ENCODE measurements at places on chromosomes 1 and 21. TPM values are rescaled to one million over a fixed set of nuclear protein-coding genes. Genes with fewer than 3 reads are reported as not detected.

Gene DIO1
- not detected for total RNA-seq

Gene GUCA2B
- not detected for total RNA-seq

Gene CFAP74
- not detected for total RNA-seq

Gene ARID4B
- total RNA-seq, result 55.3 TPM

GRCh38 chr21:28937737-28938136, 54.9 kb downstream of the LTN1 start:
- no peak for DNase-seq

- no peak for DNase-seq
Measured at GRCh38 chr1:210722410-210723081, 393.8 kb downstream of the HHAT start.

DNA sequence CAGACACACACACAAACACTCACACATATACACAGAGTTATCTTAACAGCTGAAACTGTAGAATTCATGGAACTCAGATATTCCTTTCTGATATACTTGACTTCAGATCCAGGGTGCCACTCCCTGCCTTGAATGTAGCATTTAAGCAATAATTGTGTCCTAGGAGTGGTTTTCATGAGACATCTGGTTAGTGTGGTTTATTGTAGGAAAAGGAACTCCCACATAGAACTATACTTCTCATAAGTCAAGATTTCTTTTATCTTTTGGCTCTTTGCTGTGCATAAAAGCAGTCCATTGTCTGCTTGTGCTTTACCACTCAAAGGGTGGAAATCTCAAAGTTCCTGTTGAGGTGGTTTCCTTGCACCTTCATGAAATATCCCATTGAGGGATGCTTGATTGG, 272.6 kb upstream of the SGIP1 start:
- no peak for DNase-seq

GRCh38 chr1:65214340-65215027, 66.5 kb downstream of the AK4 start:
- DNase-seq, result no peak

DNA sequence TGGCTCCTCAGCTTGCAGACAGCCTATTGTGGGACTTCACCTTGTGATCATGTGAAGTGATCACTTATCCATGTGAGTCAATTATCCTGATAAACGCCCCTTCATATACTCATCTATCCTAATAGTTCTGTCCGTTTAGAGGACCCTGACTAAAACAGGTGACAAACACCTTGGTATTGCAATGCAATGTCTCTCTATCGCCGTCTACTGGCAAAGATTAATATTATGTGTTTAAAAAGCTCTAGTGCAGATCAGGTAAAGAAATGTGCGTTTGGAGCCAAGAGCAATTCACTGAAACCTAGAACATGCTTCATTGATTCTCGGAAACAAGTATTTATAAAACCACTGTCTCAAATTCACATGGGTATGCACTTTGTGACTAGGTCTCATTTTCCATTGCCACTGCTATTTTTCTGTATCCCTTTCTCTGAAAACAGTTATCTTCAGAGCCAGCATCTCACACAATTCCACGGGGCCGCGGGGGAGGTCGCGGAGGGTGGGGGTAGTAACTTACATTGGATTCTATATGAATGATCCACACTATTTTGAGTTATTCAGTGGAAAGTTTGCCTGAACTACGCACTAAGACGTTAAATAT, 554.6 kb upstream of the NCAM2 start:
- no peak for DNase-seq

DNA sequence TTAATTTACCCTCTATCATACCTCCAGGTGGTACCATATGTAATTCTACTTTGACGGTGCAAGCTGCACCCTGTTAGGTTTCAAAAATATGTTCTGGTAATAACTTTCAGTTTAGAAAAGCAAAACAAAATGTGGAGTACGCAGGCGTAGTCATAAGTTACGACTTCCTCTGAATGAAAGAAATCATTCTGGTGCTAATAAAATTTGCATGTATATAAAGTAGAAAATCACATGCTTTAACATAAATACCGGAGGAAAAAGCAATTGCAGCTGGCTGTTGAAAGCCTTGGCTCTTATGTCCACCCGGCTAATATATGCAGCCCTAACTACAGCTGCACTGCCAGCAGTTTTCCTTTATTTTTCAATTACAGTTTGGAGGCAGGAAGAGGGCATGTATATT, 65.2 kb upstream of the TMPRSS15 start:
- no peak for DNase-seq

DNA sequence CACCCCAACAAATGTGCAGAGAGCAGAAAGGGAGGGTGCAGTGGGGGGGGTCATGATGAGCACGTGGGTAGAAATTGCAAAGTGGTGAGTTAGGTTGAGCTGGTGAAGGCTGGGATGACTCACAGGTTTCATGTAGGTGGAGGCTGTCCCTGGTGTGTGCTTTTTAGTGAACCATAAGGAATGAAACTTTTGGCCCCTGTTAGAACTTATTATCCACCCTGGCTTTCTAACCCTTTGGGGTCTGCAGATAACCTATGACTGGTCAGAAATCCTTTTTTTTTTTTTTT, 46.9 kb downstream of the DOP1B start:
- DNase-seq, result no peak

- no peak for DNase-seq
Measured at GRCh38 chr1:59685666-59686065, 129.1 kb upstream of the HOOK1 start.

Data from activated T-helper 2 cell treated with anti-CD3 and anti-CD28 coated beads, Interferon-gamma antibody, Interleukin-2, Interleukin-4, amounts not matched to agents 10 μg/mL and 5 μg/mL and 100 μg/mL, durations not matched to agents 14 hours and 24 hours and 36 hours (primary cell).